ENCODE measurements at places on chromosomes 16 and 17. TPM values are rescaled to one million over a fixed set of nuclear protein-coding genes. Genes with fewer than 3 reads are reported as not detected.

The PRCD gene
- 0.21 TPM for polyA plus RNA-seq

The ITGAD gene
- polyA plus RNA-seq: not detected

The NTN3 gene
- polyA plus RNA-seq: 0.09 TPM

The ABR gene
- polyA plus RNA-seq: 32.7 TPM

The ZFPM1 gene
- polyA plus RNA-seq: 0.22 TPM

The OR1F1 gene
- polyA plus RNA-seq: 0.64 TPM

The C16orf78 gene
- not detected for polyA plus RNA-seq

The TOM1L1 gene
- polyA plus RNA-seq: 50.4 TPM

The ZNF469 gene
- polyA plus RNA-seq: 1.2 TPM

The BAHCC1 gene
- 3.1 TPM for polyA plus RNA-seq

The KRT40 gene
- polyA plus RNA-seq: not detected

GRCh38 chr17:75514919-75515495 is 330 bp downstream of the CASKIN2 start:
- no peak for DNase-seq

GRCh38 chr17:48629411-48629759 is 3.2 kb upstream of the HOXB9 start:
- DNase-seq: no peak

GRCh38 chr17:7034955-7035590 is 742 bp upstream of the SLC16A13 start:
- no peak for DNase-seq

DNA sequence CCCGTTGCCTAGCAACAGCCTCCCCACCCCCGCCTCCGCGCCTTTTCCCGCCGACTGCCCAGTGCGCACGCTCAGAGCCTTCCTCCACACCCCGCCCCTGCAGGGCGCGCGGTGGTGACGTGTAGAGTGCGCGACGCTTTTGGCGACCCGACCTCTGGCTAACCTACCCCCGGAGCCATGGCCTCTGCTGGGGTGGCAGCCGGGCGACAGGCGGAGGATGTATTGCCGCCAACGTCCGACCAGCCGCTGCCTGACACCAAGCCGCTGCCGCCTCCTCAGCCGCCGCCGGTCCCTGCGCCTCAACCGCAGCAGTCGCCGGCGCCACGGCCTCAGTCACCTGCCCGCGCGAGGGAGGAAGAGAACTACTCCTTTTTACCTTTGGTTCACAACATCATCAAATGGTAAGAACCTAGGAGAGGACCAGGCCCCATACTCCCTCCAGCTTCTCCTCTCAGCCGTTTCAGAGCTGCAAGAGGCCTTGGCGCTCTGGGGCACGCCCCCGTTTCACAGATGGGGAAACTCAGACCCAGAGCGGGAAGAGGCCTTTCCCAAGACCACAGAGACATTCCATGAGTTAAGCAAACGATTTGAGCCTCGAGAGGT is at the start of gene MED9:
Gene MED9, plus strand, starts transcription at position 136 of the 603 bp plus-strand sequence. Its CDS starts 42 bp downstream, at position 178.
- no peak for DNase-seq

DNA sequence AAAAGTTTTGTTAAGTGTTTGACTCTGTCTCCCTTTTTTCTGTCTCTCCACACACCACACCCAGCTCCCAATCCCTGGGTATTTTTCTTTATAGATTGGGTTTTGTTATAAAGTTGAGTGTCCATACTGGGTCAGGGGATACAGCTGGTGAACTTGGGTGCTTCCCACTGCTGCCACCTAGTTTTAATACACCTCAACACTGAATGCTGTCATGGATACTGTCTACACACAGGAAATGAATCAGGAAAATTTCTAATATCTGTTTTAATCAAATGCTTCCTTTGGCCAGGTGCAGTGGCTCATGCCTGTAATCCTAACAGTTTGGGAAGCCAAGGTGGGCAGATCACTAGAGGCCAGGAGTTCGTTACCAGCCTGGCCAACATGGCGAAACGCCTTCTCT is 5.3 kb upstream of the TAOK1 start:
- DNase-seq: no peak

- DNase-seq: no peak
Observed at GRCh38 chr17:38609280-38610031, 3.7 kb upstream of the SRCIN1 start.

- no peak for DNase-seq
Observed at GRCh38 chr16:83666449-83666848, 141.3 kb upstream of the HSBP1 start.

- no peak for DNase-seq
Observed at GRCh38 chr16:4261557-4262172, 11.2 kb downstream of the TFAP4 start.

GRCh38 chr16:968620-969019 is 2.2 kb downstream of the LMF1 start:
- DNase-seq: no peak

DNA sequence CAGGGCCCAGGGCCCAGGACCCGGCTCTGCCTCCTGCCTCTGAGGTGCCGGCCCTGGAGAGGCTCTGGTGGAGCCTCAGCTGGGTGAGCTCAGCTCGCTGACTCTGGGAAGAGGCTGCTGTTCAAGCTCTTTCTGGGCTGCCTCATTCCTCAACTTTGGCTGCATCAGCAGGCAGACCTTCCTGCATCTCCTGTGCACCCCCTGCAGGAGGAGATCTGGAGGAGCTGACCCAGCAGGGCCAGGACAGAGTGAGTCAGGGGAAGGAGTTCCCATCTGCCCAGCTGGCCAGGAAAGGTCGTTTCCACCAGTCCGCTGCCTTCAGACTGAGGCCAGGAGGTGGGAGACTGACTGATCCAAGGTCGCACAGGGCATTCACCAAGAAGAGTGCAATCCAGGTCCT is 10.7 kb downstream of the CRHR1 start:
- no peak for DNase-seq

- DNase-seq: no peak
Observed at GRCh38 chr17:37820313-37820994, 75.6 kb upstream of the HNF1B start.

GRCh38 chr17:76050538-76051467 is 21.5 kb downstream of the SRP68 start:
- DNase-seq: no peak

GRCh38 chr17:42132941-42133340 is 10.3 kb downstream of the HSPB9 start:
- DNase-seq: peak; percentile 64

- DNase-seq: no peak
Observed at GRCh38 chr16:75343941-75344340, 89.4 kb downstream of the CFDP1 start.

GRCh38 chr17:32156656-32157055 is 14.4 kb downstream of the RHOT1 start:
- no peak for DNase-seq

GRCh38 chr17:48198950-48199541 is 91.5 kb downstream of the SNX11 start:
- no peak for DNase-seq

DNA sequence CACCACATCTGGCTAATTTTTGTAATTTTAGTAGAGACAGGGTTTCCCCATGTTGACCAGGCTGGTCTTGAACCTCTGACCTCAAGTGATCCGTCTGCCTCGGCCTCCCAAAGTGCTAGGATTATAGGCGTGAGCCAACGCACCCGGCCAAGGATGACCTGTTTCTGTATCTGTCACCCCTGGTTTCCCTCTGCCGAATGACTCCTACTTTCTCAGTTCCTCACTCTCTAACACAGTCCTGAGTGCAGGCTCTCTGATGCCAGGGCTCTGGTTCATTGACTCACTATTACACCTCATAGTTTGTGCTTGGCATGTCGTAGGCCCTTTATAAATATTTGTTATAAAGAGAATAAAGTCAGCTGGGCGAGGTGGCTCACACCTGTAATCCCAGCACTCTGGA is 10.7 kb upstream of the PRPF8 start:
- no peak for DNase-seq

DNA sequence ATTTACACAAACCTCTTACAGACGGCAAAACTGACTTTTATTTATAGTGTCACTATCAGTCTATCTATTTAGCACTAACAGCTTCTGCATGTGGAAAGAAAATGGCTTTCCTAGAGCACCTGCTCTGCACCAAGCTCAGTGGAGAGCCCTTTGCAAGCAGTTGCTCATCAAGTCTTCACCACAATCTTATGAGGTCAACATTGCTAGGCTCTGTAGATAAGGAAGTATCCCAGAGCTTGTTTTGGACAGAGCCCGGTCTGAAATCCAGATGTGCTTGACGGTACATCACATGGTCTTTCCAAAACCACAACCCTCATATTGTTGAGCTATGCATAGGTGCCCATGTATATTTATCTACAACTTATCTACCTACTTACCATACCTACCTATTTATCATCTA is 572.7 kb upstream of the CDH5 start:
- no peak for DNase-seq

- DNase-seq: no peak
Observed at GRCh38 chr16:68643227-68643626, 1.9 kb upstream of the CDH3 start.

GRCh38 chr17:2849327-2849670 is 53.1 kb downstream of the RAP1GAP2 start:
- DNase-seq: no peak

DNA sequence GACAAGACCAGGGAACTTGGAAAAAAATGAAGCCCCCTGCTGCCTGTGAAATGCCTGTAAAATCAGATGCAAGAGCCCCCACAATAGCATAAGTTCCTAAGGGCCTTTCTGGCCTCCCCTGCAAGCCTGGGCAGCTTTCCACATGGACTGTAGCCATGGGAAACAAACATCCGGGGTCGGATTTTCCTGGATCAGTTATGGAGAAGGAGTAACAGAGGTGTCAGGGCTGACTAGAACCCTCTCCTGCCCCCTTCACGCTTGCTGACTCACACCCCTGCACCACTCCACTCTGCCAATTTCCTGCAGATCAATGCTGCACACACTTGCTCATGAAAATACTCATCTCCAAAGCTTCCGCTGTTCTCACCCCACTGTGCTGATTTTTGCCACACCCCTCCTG is 258.6 kb downstream of the CBLN1 start:
- DNase-seq: no peak

DNA sequence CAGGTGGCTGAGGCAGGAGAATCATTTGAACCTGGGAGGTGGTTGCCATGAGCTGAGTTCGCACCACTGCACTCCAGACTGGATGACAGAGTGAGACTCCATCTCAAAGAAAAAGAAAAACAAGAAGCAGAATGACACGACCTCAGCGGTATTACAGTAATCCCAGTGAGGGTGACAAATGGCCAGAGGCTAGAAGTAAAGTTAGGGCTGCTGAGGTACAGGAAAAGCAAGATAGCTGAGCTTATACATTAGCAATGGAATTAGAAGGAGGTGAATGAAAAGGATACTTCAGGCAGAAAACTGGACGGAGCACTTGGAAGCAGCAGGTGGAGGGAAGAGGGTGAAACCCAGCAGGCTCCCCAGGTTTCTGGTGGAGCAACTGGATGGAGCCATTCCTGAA is 26.1 kb upstream of the AMZ2 start:
- no peak for DNase-seq

DNA sequence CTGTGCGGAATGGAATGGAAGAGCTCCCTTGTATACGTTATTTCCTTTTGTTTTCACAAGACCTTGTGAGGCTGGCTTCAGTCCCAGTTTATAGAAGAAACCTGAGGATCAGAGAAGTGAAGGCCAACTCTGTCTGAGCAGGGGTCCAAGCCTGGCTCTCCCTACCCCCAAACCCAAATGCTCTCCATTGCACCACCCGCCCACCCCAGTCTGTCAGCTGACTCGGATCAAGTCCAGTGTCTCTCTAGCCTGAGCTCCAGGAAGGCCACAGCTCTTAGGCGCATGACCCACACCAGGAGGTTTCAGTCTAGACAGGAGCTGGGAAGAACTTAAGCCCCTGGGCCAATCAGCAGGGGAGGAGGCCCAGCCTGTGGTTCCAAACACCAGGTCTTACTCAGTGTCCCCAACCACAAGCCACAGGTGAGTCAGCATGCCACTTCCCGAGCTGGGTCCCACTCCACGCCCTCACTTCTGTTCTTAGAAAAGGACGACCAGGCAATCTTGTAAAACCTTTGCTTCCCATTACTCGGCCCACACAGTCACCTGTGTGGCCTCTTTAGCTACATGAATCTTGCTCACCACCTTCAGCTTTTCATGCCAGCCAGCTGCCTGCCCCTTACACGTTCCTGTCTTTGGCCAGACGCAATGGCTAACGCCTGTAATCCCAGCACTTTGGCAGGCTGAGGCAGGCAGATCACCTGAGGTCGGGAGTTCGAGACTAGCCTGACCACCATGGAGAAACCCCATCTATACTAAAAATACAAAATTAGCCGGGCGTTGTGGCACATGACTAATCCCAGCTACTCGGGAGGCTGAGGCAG is 27.8 kb downstream of the TK2 start:
- DNase-seq: no peak

DNA sequence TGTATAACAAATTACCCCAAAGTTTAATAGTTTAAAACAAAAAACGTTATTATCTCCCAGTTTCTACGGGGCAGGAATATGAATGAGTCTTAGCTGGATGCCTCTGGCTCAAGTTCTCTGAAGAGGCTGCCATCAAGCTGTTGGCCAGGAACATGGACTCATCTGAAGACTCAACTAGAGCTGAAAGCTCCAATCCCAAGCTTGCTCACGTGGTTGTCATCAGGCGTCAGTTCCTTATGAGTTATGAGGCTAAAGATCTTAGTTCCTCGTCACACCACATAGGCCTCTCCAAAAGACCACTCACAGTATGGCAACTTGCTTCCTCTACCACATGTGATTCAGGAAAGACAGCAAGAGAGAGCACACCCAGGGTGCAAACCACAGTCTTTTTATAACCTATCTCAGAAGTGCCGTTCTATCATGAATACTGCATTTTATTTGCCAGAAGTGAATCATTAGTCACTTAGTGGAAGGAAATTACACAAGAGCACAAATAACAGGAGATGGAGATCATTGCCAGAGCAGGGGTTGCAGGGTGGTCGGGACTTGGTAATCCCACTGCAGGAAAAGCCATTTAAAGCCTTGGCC is 48.7 kb upstream of the NLK start:
- no peak for DNase-seq

GRCh38 chr16:78543023-78543422 is 443.6 kb downstream of the WWOX start:
- no peak for DNase-seq

DNA sequence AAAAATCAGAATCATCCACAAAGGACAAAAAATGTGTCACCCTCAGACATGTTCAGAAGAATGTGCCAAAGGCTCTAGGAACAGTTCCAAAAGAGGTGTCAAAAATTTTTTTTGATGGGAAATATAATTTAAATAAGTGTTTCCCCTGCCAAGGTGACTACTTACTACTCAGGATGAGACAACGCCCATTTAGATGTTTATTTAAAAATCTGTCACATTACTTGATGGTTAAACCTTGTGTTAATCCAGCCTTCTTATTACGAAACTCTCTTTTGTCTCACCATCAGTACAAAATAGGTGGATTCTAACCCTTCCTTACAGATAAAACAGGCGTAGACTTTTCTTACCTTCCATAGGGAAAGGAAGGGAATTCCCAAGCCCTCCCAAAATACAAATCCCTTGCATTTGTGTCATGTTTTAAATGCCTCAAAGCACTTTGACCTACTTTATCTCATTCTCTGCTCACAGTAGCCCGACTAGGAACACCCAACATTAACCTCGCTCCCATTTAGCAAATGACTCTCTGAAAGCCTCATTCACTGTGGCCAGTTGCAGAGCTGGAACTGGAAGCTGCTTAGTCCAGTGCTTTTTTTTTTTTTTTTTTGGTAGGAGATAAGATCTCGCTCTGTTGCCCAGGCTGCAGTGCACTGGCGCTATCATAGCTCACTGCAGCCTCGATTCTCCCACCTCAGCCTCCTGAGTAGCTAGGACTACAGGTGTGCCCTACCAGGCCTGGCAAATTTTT is 5.8 kb upstream of the GNA13 start:
- DNase-seq: no peak
